GM12878 (cell line): ENCODE measurements at places on chromosomes 12 and 14. TPM values are rescaled to one million over a fixed set of nuclear protein-coding genes. Genes with fewer than 3 reads are reported as not detected.

DNA sequence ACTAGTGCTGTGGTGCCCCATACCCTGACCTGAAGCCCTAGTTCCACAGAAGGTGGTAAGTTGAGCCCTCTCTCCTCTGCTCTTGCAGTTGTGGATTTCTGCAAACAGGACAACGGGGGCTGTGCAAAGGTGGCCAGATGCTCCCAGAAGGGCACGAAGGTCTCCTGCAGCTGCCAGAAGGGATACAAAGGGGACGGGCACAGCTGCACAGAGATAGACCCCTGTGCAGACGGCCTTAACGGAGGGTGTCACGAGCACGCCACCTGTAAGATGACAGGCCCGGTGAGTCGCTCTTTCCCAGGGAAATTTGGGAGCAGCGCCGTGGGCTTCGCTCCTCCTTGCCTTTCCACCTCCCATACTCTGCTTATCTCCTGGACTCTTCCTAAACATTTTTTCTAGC is 92.2 kb downstream of the NT5DC3 start:
- DNase-seq: no peak

DNA sequence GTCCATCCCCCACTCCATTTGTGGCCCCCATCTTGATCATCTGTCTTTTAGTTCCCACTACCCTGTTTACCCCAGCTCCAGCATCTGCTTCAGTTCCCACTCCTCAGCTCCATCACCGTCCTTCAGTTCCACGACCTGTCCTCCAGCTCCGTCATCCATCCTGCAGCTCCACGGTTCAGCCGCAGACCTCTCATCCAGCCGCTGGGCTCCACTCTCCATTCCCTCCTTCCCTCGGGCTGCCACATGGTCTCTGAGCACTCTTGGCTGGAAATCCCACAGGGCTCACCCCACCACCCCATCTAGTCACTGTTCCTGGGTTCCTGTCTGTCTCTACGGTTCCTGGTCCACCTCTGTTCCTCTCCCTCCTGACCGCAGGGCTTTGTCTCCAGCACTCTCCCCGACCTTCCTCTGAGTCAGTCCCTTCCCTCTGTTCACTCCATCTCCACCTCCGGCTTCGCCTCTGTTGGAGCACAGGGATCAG is 3.3 kb upstream of the P3H3 start:
- DNase-seq: no peak

GRCh38 chr12:57875753-57876547 is 29.4 kb upstream of the CTDSP2 start:
- no peak for DNase-seq

DNA sequence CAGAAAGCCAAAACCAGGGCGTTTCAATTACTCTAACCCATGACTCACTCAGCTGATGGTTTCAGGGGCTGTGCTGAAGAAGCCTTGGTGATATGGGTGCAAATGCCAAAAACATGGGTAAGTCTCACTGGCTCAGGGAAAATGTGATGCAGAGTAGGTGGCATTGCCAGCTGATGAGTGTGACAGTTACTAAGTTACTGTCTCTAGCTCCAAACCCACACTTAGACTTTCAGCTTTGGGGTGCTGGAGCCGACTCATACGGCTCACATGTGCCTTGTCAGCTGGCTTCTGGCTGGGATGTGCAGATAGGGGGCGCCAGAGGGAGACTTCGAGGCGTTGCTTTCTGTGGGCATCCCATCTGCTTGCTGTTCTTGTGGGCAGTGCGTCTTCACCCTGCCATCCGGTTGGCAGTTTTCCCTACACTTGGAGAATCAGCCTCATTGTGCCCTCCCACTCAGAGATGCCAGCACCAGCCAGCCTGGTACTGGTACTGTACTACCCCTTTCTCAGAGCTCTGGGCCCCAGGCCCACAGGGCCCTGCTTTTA is 11.1 kb upstream of the KRT7 start:
- no peak for DNase-seq

CAPZA3 gene
- total RNA-seq: not detected in 2 replicates

TBC1D30 gene
- total RNA-seq: 15.8 and 16.1 TPM in 2 replicates

KMT2D gene
- 57.9 and 71.5 TPM in 2 replicates for total RNA-seq
